ENCODE measurements at places on chromosomes 13 and 19. TPM values are rescaled to one million over a fixed set of nuclear protein-coding genes. Genes with fewer than 3 reads are reported as not detected.
A peak's percentile ranks its signal among the peaks of the same experiment; 100 is the strongest.

DNA sequence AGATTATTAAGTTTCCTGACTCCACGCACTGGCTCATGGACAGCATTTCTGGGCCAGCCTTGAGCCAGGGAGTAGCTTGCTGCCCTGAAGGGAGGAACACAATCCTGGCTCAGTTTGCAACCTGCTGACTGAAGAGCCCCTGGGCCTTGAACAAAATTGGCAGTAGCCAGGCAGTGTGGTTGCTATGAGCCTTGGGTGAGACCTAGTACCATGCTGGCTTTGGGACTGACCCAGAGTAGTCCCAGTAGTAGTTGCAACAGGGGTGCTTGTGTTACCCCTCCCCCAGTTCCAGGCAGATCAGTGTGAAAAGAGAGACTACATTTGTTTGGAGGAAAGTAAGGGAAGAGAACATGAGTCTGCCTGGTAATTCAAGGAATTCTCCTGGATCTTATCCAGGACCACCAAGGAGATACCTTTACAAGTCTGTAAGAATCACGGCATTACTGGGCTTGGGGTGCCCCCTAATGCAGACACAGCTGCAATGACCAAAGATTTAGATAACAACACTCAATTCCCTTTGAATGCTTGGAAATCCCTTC lies 22.0 kb downstream of the ITGBL1 start:
- no peaks in the 10 kb centered on the region for H3K4me1 ChIP-seq
- H3K4me3 ChIP-seq, result no peak overlapping the region
- no peaks in the 10 kb centered on the region for H3K36me3 ChIP-seq
- no peak for DNase-seq
- peaks cover 18% of the 10 kb centered on the region for H3K27me3 ChIP-seq
- H3K27ac ChIP-seq, result no peak overlapping the region

DNA sequence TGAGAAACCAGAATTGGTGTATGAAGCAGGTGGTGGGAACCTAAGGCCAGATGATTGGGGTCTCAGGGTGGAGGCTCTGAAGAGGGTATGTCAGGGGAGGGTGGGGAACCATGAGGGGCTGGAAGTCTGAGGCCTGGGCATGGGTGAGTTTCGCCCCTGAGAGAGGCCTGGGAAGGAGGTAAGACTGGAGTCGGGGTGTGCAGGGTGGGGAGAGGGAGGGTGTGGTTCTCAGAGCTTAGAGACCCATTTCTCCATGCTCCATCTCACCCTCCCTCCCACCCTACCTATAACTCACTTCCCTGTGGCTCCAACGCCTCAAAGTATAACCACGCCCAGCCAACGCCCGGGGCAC lies 1.0 kb upstream of the KLHL26 start:
- no peak for DNase-seq
- H3K36me3 ChIP-seq, result no peaks in the 10 kb centered on the region
- H3K4me3 ChIP-seq, result peak overlapping the region; percentile 84
- H3K27me3 ChIP-seq, result no peaks in the 10 kb centered on the region
- H3K4me1 ChIP-seq, result peaks cover 24% of the 10 kb centered on the region

GRCh38 chr13:112981451-112981850 lies 12.4 kb downstream of the MCF2L start:
- no peak overlapping the region for H3K4me3 ChIP-seq
- no peak for DNase-seq
- H3K27me3 ChIP-seq, result no peaks in the 10 kb centered on the region

Gene MRPL4
- total RNA-seq, result 130 TPM

All from activated CD4-positive, alpha-beta T cell treated with anti-CD3 and anti-CD28 coated beads for 36 hours (primary cell).